EH (cell line): ENCODE measurements at places on chromosomes 16 and 17.

- no peak for DNase-seq
These were observed 7.9 kb upstream of the CLDN9 start for GRCh38 chr16:3004781-3005284.

DNA sequence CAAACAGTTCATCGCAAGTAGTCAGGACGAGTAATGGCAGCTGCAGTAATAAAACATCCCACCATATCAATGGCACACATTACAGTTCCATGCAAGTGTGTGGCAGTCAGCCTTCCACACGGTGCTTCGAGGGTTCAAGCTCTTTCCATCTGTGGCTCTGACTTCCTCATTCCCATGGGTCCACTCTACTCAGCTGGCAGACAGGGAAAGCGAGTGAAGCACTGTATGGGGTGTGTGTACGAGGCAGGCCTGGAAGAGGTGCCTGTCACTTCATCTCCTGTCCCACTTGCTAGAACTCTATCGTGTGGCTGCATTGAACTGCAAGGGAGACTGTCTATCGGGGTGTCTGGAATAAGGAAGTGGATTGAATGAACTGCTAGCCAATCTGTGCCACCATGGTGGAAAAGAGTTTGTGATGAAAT is 160.6 kb downstream of the CPPED1 start:
- DNase-seq, result no peak

DNA sequence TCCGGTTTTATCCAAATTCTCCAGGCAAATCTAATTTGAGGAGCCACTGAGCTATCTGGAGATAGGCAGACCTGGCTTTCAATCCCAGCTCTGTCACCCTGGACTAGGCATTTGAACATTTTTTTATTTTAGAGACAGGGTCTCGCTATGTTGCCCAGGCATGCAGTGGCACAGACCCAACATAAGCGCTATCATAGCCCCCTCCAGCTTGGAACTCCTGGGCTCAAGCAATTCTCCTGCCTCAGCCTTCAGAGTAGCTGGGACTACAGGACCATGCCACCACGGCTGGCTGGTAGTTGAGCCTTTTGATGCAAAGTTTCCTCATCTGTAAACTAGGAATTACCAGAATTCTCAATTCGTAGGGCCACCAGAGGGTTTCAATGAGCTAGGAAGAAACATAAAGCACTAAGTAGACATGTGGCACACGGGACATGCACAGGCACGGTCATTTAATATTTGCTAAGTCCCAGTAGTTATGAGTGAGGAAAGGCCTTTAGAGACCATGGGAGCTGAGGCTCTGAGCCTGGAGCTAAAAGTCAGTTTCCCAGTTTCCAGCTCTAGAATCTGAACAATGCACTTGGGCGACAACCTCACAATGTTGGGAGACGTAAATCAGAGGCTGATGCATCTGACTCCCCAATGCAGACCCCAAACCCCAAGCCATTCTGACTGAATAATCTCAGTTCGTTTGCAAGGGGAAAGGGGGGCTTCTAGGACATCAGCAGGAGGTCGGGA is 1.1 kb downstream of the ELOB start:
- no peak for DNase-seq

DNA sequence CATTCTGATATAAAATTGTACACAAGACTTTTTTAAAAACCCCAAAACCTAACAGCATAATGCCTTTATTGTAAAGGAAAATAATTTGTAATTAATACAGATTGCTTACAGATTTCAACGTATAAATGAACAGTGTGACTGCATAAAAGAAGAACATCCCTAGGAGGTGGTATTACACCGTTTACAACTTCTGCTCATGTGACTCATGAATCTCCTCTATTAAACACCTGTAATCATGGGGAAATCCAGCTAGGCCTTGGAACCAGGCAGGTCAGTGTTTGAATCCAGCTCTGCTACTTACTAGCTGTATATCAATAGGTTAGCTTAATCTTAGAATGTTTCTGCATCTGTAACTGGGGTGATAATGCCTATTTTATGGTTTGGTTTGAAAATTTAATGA is 15.2 kb downstream of the RABEP1 start:
- no peak for DNase-seq

DNA sequence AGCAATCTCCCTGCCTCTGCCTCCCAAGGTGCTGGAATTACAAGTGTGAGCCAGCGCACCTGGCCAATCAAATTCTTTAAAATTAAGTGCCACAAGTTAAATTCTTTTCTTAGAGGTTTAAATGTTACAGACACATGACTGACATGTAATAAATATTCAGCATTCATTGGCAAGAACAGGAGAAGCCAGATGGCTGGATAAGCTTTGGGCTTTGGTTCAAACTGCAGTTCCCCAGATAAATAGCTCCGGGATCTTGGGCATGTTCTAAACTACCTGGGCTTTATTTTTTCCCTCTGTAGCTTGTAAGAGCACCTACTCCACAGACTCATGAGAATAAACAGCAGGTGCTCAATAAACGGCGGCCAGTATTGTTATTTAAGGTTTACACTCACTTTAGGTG is 34.1 kb downstream of the ABAT start:
- no peak for DNase-seq

- DNase-seq, result peak; percentile 67
These were observed 80.8 kb upstream of the HSBP1 start for GRCh38 chr16:83727018-83727417.

DNA sequence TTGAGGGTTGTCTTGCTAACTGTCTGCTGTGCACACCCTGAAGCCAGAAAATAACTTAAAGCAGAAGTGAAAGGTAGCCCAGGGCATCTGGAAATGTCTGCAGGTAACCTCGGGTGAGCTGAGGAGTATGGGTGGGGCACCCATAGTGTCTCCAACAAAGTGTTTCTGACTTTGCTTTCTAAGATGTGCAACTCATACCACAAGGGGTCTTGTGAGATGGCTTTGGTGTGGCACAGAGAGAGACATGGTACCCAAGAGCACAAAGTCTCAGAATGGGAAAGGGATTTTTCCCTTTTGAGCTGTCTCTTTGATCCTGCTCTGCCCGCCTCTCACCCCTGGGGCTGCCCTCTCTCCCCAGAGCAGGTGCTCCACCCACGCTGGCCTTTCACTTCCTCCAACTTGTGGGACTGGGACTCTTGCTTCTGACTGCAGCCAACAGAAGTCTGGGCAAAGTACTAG is 6.9 kb downstream of the CHD9 start:
- DNase-seq, result no peak

DNA sequence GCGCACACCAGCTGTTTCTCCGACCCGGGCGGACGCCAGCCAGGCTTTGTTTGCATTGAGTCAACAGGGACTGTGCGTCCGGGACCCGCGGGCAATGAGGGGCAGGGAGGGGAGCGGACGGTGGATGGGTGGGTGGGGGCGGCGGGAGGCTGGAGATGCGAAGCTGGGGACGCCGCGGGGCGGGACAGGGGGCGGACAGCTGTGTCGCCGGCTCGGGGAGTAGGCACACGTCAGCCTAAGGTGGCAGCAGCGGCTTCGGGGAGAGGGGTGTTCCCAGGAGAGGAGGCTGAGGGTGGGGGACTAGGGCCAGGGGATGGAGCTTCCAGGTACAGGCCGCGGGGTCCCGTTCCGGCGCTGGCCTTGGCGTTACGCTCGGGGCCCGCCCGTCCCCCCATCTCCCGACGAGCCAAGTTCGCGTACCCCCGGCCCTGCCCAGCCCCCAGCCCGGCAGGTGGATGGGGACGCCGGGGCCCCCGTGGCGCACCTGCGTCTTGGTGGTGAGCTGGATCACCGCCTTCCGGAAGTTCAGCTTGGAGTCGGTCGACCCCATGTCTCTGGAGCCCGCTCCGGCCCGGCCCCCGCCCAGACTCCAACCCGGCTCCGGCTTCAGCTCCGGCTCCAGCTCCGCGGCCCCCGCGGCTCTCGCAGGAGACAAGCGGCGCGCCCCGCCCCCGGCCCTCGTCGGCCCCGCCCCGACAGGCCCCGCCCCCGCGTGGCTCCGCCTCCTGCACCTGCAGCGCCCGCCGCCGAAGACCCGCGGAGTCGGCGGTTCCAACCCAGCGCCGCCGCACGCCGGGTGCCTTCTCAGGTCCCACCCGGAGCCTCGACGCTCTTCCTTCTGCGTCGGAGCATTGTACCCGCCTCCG is at the start of gene HID1:
Gene HID1, minus strand, starts transcription at position 653 of the 866 bp plus-strand sequence. Its CDS starts 103 bp downstream, at position 550.
- DNase-seq, result peak; percentile 28

DNA sequence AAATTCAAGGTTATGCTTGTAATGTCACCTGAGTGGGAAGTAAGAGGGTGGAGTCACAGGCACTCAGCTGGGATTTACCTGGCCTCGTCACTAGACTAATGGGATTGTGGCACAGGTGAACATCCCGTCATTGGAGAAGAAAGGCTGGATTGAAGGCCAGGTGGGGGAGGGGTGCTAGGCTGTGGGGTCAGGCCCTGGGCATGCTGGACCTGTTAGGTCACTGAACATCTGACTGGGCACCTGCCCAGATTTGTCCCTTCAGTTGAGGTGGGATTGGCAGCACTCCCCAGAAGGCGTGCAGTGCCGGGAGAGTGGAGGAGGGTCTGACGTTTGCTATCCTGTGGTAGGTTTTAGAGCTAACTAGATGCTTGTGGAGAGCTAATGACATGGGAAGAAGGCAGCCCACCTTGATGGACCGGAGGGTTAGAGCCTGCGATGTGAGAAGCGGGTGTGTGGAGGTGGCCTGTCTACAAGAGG is 161.5 kb upstream of the ZNF267 start:
- DNase-seq, result no peak

GRCh38 chr16:56303880-56304279 is 112.6 kb downstream of the GNAO1 start:
- DNase-seq, result no peak
